ENCODE measurements at places on chromosomes 16 and 17. TPM values are rescaled to one million over a fixed set of nuclear protein-coding genes. Genes with fewer than 3 reads are reported as not detected.

COL1A1 gene
- 8.3 TPM for total RNA-seq

KRT39 gene
- not detected for total RNA-seq

GRB7 gene
- 4.1 TPM for total RNA-seq

KRT12 gene
- total RNA-seq, result not detected

MT1M gene
- total RNA-seq, result not detected

RDM1 gene
- 2.6 TPM for total RNA-seq

CDH8 gene
- 0.38 TPM for total RNA-seq

MYH2 gene
- total RNA-seq, result not detected

TBC1D3 gene
- total RNA-seq, result not detected

HOXB6 gene
- 6.7 TPM for total RNA-seq

MAP2K6 gene
- 11.2 TPM for total RNA-seq

GAA gene
- total RNA-seq, result 55.7 TPM

CHST4 gene
- total RNA-seq, result not detected

TM4SF5 gene
- total RNA-seq, result 0.55 TPM

BORCS6 gene
- 5.2 TPM for total RNA-seq

LGALS3BP gene
- 72.5 TPM for total RNA-seq

FSCN2 gene
- 2.0 TPM for total RNA-seq

RASD1 gene
- 0.76 TPM for total RNA-seq

CLEC18A gene
- not detected for total RNA-seq

CCDC57 gene
- total RNA-seq, result 23.5 TPM

CORO6 gene
- total RNA-seq, result 6.8 TPM

ARHGAP23 gene
- total RNA-seq, result 48.7 TPM

CIBAR2 gene
- total RNA-seq, result not detected

CNTD1 gene
- total RNA-seq, result not detected

AANAT gene
- 0.29 TPM for total RNA-seq

GAST gene
- not detected for total RNA-seq

MYADML2 gene
- not detected for total RNA-seq

CLEC19A gene
- total RNA-seq, result not detected

SCIMP gene
- not detected for total RNA-seq

LLGL2 gene
- total RNA-seq, result 26.3 TPM

Measured in A549 treated with CpdA at 1 μM for 4 hours (cell line).